Right kidney (tissue), 9 donors: ENCODE measurements at places on chromosomes 6 and 20.

- no peak for DNase-seq
Measured at GRCh38 chr6:98900706-98901105, 47.0 kb downstream of the FBXL4 start.

- DNase-seq: no peak
Measured at GRCh38 chr20:5160882-5161281, 34.1 kb downstream of the CDS2 start.

- peak; percentile 72 for DNase-seq
Measured at GRCh38 chr6:37696220-37696840, 1.4 kb downstream of the MDGA1 start.

GRCh38 chr20:51727872-51728271, 40.3 kb downstream of the ATP9A start:
- DNase-seq: no peak

GRCh38 chr6:43972179-43972912, 154.9 kb downstream of the MRPL14 start:
- no peak for DNase-seq

- peak; percentile 53 for DNase-seq
Measured at GRCh38 chr6:77466055-77466450, 2.8 kb upstream of the HTR1B start.

DNA sequence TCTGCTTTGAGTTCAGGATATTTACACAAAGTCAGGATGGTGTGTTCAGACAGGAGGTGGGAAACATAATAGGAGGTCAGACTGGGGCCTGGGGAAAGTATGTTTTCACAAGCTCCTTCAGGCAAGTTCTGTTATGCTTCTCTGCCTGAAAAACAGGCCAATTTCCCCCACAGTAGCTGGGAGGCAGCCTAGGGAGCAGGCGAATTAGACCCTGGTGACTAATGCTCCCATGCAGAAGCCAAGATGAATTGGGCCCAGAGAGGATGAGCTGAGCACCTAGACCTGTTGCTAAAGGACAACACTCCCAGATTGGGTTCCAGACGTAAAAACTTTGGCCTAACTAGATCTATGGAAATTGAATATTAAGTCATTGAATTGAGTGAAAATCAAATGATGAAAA, 142.2 kb upstream of the MAP3K7 start:
- no peak for DNase-seq

DNA sequence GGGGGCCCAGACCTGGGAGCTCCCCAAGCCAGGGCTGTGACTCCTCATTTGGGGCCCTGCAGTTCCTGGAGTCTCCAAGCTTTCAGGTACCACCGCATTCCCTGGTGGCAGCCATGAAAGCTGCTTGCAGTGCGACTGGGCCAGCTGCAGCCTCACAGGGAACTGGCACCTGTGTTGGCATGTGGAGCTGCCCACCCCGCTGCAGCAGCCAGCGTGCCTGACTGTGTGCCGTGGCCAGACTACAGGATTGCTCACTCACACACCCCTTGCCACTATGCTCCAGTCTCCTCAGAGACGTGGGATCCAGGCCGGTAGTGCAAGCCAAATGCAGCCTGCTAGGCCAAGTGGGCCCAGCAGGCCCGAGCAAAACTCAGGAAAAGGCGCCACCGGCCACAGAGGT, 450.7 kb downstream of the COL12A1 start:
- DNase-seq: no peak

GRCh38 chr6:107102414-107102805, 12.9 kb downstream of the BEND3 start:
- DNase-seq: no peak

- DNase-seq: no peak
Measured at GRCh38 chr6:20630617-20631548, 96.6 kb downstream of the CDKAL1 start.

DNA sequence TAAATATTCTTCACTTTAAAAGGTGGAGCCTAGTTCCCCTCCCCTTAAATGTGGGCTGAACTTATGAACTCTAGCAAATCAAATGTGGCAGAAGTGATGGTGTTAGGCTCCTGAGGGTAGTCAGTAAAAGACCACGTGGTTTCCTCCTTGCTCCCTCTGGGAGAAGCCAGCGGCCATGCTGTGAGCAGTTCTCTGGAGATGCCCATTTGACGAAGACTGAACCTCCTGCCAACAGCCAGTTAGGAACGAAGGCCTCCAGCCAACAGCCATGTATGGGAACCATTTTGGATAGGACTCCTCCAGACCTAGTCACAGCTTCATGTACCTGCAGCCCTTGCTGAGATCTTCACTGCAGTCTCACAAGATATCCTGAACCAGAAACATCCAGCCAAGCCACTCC, 7.6 kb upstream of the MOCS1 start:
- DNase-seq: no peak

- DNase-seq: no peak
Measured at GRCh38 chr6:3473773-3474172, 16.9 kb upstream of the SLC22A23 start.

DNA sequence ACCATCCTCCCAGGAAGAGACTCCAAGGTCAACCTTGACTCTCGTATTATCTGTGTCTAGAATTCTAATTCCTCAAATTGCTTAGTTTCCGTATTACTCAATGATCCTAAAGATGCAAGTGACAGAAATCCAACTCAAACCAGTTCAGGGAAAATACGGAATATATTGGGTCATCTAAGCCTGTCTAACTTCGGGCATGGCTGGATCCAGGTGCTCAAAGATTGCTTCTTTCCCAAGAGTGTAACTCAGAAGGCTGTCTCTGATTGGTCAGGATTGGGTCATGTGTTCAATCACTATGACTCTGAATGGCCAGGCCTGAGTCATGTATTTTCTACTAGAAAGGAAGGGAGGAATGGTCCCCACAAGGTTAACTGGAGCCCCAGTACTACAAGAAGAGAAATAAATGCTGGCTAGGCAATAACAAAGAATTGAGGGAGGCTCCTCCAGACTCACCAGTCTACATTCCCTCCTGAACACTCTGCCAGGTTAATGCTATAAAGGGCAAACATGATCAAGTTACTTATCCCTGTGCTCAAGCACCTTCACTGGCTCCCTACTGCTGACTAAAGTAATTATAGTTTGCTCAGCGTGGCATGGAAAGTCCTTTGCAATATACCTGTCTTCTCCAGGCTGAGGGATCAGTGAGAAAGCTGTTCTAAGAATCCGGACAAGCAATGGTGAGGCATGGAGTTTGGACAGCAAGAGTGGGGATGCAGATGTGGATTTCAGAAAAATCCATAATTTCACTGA, 15.4 kb upstream of the PREX1 start:
- no peak for DNase-seq

DNA sequence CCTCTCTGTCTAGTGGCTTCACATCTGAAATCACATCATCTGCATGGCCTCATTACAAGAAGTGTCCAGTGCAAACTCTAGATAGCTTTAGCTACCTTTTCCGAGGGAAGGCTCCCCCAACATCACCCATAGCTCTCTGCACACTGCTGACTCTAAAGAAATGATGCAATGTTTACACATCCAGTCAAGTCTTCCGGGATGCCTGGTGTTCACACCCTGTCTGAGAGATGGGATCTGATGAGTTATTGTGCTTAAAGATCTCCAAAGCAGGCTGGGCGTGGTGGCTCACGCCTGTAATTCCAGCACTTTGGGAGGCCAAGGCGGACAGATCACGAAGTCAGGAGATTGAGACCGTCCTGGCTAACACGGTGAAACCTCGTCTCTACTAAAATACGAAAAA, 404.6 kb upstream of the IRAK1BP1 start:
- DNase-seq: no peak

DNA sequence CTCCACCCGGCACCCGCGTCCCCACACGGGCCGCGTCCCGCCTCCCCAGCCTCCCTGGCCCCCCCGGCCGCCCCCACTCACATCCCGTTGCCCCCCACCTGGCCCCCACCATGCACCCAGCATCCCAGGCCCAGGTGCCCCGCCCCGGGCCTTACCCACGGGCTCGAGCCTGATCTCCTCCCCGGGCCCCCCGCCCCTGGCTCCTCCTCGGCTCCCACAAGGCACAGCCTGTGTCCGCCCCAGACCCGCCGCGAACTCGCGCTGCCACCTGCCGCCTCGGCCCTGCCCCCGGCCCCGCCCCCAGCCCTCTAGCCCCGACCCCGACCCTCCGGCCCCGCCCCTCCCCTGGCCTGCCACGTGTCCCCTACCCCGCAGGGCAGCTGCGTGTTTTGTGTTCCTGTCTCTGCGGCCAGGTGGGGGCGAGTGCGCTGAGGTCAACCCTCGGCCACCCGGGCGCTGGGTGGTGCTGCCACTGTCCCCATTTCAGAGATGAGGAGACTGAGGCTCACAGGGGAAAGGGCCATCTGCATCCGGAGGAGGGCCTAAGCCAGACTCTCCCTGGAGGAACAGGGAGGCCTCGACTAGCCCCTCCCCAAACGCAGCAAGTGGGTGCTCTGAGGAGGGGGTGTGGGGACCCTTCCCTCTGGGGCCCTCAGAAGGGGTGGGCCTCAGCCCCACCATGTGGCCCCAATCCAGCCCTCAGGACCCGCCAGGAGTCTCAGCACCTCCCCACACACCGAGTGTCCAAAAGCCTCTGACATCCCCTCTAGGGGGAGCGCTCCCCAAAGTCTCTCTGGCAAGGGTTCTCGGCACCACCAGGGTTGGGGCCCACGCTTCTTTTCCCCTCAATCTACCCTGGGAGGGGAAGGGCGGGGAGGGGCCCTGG, 99.8 kb downstream of the TAF4 start:
- no peak for DNase-seq

DNA sequence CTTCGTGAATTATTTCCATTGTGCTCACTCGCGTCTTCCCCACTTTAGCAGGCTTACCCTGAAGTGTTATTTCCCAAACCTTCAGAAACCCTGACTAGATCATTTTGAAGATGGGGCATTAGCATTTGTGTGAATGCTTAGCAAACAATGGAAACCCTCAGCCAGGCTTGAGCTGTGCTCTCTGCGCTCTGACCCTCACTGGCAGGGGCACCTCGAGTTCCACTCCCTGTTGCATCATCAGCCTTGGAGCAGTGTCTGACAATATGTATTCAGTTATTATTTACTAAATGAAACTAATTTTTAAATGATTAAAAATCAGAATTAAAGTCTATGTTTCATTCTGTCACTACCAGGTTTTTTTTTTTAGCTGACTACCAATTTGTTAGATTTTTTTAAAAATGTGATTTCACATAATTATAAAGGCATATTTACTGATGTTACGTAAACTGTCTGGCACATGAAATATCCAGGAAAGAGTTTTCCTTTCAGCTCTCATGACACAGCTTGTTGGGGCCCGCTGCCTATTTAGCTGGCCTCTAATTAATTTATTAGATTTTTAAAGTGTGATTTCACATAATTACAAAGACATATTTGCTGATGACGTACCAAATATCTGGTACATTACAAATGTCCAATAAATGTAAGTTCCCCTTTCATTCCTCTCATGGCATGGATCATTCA, 155.2 kb downstream of the PACRG start:
- DNase-seq: no peak

GRCh38 chr6:149834513-149835481, 29.4 kb downstream of the LRP11 start:
- peak; percentile 52 for DNase-seq

DNA sequence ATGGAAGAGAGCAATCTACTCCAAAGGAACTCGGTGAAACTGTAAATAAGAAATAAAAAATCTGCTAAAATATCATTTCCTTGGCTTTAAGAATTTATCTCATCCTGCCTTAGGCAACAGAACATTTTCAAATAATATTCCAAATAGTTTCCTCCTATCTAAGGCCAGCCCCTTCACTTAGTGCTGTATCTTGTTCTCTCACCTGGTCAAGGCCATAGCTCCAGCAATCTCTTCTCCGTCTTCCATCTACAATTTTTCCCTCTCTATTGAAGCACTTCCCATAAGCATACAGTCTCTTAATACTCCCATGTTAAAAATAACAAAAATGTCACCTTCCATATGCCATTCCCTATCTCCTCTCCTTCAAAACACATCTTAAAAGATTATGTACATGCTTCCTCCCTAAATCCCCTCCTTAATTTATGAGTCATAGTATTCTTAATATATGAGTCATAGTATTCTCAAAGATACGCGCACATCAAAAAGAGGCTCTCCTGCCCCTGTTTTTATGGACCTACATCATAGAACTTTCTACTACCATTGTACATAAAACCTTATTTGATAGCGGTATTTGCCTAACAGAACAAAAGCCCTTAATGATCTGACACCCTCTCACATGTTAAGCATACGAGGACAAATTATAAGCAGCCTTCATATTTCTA, 146.9 kb downstream of the PDE10A start:
- no peak for DNase-seq

DNA sequence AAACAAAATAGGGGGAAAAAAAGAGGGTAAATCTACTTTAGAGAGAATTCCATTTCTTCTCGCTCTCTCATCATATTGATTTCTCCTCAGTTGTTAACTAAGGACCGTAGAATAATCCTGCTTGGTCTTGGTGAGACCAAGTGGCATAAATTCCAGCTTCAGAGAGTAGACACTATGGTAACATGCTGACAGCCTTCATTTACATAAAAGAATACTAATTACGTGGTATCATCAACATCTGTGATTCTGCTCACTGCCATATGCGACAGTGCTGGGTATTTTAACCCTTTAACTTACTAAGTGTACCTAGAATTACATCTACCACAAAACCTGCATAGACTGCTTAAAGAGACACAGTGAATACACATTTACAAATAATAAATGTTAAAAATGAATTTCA, 27.1 kb downstream of the TOMM6 start:
- DNase-seq: no peak

DNA sequence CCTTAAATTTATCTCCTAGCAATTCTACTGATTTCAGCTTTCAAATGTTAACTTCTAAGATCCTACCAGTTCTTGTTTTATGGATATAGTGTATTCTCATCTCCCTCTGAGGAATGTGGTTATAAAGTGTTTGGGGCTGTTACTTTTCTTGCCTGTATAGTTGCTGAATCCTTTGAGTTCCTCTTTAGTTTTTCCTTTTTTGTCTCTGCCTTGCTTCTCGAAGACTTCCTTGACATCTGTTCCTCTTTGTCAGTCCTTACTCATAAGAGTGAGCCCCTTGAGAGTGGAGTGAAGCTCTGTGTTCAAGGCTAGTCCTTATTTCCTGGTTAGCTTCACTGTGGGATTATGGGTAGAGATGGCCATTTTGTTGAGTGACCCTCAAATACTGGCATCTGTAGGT, 84.6 kb downstream of the ELOVL4 start:
- no peak for DNase-seq

- DNase-seq: no peak
Measured at GRCh38 chr6:6843057-6843627, 254.6 kb downstream of the LY86 start.

DNA sequence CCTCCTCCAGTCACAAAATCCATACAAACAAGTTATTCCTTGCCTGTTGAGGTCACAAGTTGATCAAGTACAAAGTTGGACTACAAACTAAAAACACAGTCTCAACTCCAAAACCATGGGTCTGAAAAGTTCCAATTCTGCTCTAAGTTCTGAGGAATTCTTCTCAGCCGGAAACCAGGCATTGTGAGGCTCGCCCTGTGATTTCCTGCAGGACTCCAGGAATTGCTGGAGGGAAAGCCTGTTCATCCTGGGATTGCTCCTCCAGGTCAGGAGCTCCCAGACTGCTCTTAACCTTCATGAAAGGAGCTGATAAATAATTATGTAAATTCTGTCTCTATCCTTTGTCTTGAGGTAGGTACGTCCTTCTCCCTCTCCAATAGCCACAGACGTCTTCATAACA, 8.5 kb downstream of the TRAM2 start:
- no peak for DNase-seq

- no peak for DNase-seq
Measured at GRCh38 chr6:163813979-163814493, 399.5 kb downstream of the QKI start.

GRCh38 chr20:24117383-24117782, 128.8 kb upstream of the GGTLC1 start:
- no peak for DNase-seq

GRCh38 chr20:20334489-20334888, 33.4 kb upstream of the INSM1 start:
- DNase-seq: no peak
